ENCODE measurements at places on chromosomes 12 and 14.

- DNase-seq = no peak
These were observed 19.7 kb downstream of the VDR start for GRCh38 chr12:47885012-47885501.

DNA sequence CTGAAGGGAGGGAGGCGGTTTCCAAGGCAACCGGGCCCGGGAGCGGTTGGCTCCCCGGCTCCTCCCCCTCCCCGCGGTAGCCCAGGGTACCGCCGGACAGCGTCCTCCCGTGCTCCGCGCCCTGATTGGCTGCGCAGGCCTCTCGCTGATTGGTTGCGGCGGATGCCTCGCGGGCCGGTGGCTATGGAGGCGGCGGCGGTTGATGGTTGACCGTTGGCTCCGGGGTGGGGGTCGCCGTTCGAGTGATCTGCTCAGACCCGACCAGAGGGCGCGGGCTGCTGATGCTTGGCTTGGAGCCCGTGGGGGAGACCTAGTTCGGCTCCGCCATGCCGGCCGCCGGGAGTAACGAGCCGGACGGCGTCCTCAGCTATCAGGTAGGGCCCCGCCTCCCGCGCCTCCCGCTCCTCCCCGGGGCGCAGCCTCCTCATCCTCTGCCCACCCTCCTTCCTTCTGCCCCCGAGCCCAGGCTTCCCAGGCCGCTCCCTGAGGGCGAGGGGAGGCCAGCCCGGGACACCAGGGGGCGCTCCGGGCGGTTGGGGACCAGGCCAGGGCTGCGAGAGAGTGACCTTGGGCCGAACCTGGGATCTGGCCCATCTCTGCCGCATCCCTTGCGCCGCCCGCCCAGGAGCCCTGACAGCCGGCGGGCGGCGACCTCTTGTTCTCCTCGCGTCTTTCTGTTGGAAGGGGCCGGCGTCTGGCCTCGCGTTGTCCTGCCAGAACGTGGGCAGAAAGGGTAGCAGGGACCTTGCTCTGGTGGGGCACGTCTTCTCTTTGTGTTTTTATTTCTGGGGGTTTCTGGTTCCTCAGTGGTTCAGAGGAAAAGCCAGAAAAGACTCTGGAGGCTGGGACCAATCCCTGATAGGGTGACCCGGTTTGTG is at the start of gene SLC4A8:
TSS of gene SLC4A8 (plus strand) at position 170 of the 878 bp plus-strand sequence. CDS start at position 327, 157 bp downstream.
- peak; percentile 99 for DNase-seq

DNA sequence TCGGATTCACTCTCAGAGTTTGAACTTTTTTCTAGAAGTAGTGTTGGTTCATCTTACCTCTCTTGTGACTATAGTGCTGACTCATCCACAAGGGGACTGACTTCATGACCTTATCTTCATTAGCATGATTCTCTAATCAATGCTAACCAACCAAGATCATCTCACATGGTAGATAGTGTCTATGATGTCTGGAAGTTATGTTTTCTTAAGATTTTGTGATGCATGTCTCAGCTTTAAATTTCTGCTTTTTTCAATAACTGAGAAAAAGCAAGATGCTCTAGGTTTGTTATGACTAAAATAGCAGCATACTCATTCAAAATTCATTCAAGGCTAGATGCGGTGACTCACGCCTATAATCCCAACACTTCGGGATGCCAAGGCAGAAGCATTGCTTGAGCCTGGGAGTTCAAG is 12.3 kb upstream of the SLC35E3 start:
- no peak for DNase-seq

GRCh38 chr14:89429199-89430181 is 12.5 kb upstream of the FOXN3 start:
- DNase-seq = peak; percentile 78

DNA sequence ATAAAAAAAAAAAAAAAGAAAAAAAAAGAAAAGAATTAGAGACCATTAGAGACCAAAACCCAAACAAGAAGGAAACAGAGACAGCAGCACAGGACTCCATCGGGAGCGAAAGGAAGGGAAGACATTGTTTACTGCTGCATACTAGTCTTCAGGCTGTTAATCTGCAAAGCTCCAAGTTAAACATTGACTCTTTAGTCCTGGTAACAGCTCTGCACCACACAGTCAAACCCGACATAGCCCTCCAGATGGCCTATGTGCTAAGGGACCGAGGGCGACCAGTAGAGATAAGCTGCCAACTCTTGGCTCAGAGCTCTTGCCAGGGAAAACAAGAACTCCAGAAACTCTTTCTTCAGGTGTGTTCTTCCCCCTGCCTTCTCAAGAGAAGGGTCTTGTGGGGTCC is 7.8 kb downstream of the P2RX4 start:
- no peak for DNase-seq

- no peak for DNase-seq
These were observed 28.7 kb upstream of the CPSF6 start for GRCh38 chr12:69210661-69211060.

DNA sequence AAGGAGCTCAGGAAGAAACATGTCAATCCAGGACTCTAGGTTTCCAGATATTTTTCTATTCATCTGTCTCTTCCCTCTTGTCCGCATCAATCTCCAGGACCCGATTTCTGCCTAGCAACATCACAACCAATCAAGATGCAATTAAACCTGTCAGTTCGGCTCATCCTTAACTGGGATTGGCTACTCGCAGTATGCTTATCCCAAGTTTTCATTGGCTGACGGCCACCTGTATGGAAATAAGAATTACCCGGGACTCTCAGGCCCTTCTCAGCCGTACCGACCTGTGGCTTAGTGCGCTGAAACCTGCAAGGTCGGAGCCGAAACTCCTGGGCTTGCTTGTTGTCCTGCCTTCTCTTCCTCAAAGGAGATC is 20.4 kb upstream of the ATP5MC2 start:
- peak; percentile 99 for DNase-seq

DNA sequence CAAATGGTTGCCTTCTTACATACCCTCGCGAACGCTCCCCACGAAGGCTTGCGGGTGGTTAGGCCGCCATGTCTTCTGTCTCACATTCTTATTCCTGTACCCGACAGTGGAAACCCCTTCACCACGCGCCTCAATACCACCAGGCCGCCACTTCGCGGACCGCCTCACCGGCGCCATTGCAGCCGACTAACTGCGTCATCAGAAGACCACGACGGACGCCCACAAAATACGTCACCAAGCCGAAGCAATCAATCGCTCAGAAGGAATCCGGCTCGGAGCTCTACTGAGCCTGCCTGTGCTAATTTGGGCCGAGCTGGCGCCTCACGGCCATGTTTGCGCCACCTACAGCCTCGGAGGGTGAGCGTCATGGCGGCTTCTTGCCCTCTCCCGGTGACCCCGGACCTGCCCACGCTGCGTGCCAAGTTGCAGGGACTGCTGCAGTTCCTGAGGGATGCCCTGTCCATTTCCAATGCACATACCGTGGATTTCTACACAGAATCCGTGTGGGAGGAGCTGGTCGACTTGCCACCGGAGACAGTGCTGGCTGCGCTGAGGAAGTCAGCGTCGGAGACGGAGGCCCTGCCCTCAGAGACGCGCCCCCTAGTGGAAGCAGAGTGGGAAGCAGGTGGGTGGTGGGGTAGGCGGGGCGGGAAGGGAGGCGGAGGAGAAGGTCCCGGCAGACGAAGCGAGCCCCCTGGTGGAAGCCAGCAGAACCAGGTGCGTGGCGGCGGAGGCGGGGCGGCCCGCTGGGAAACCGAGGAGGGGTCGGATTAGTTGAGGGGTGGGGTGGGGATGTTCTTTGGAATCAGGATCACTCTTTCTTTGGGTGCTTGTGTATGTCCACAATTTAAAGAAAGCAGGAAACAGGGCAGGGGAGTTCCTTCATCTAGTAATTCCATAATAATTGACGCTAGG is at the start of the genes CCDC59 and METTL25:
TSS of gene CCDC59 (minus strand) at position 188 of the 915 bp plus-strand sequence. CDS start at position 177, 11 bp downstream.
TSS of gene METTL25 (plus strand) at position 330 of the 915 bp plus-strand sequence. CDS start at position 367, 37 bp downstream.
- DNase-seq = peak; percentile 97

- DNase-seq = no peak
These were observed 199.5 kb downstream of the NUAK1 start for GRCh38 chr12:105939181-105939721.

- no peak for DNase-seq
These were observed 3.7 kb downstream of the NOVA1 start for GRCh38 chr14:26594148-26594547.

GRCh38 chr14:34956931-34957330 is 25.9 kb upstream of the SRP54 start:
- no peak for DNase-seq

DNA sequence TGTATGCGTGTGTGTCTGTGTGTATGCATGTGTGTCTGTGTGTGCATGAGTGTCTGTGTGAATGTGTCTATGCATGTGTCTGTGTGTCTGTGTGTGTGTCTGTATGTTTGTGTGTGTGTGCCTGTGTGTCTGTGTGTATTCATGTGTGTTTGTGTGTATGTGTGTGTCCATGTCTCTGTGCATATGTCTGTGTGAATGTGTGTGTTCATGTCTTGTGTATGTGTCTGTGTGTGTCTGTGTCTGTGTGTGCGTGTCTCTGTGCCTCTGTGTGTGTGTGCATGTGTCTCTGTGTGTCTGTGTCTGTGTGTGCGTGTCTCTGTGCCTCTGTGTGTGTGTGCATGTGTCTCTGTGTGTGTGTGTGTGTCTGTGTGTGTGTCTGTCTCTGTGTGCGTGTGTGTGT is 82.4 kb downstream of the NINJ2 start:
- no peak for DNase-seq

DNA sequence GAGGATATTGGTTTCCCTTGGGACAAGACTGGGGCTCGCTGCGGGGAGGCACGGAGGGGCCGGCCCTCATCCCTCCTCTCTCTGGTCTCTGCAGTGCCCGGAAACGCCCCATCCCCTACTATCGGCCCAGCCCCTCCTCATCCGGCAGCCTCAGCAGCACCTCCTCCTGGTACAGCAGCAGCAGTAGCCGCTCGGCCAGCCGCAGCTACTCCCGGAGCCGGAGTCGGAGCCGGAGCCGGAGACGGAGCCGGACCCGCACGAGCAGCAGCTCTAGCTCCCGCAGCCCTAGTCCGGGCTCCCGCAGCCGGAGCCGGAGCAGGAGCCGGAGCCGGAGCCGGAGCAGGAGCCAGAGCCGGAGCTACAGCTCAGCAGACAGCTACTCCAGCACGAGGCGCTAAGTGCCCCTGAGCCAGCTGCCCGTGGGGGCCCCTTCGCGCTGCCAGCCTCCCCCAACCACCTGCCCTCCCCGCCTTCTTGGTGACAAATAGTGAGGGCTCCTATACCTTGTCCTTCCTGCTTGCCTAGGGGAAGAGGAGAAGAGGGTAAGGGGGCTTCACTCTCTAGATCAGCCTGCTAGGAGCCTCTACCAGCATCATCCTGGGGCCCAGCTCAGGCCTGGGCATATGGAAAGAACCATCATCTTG is 22.2 kb upstream of the HSPB8 start:
- DNase-seq = peak; percentile 2

DNA sequence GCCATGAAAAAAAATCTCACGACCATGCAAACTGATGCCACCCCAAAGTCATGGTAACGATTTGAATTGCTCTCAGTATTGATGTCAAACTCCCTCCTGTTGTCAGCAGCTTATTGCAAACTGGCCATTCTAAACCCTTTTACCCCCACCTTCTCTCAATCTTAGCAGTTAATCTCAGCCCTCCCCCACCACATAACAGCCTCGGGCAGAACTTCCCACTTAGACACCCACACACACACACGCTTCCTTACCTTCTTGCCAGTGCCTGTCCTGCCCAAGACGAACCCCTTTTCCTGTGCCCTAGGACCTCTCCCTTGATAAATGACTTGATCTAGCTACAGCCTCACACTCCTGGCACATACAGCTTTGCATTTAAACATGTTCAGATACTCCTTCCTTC is 56.6 kb downstream of the GPATCH2L start:
- no peak for DNase-seq

GRCh38 chr12:115973968-115974724 is 303.3 kb downstream of the MED13L start:
- no peak for DNase-seq

Data from NCI-H526 (cell line).